ENCODE measurements at places on chromosomes 3 and 15.

- DNase-seq, result no peak
Measured at GRCh38 chr3:72634128-72634527, 214.1 kb downstream of the SHQ1 start.

DNA sequence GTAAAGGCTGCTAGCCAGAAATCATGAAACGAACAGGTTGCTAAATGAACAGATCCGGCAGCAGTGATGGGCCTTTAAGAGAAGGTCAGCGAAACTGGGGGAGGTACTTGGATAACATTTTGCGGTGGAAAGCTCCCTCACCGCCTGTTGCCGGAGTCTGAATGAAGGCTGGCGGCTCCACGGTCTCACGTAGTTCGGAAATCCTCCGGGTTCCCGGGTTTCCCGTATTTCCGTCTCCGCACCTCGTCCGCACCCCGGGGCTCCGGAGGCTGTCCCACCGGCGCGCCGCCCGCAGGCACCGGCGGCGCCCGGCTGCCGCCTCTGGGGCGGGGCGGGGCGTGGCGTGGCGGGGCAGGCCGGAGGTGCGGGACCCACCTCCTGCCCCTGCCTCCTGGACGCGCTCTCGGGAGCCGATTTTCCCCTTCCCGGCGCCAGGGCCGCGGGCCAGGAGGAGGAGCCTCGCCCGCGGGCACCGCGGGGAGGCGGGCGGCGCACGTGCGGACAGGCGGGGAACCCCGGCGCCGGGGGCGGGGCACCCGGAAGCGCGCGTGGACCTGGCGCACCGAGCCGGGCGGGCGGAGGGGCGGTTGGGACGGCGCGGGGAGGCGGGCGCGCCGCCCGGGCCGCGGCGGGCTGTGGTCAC is at the start of gene ZDHHC23:
ZDHHC23 (plus strand) TSS at position 642 of the 643 bp plus-strand sequence. CDS start 790 bp downstream, outside the sequence.
- no peak for DNase-seq

DNA sequence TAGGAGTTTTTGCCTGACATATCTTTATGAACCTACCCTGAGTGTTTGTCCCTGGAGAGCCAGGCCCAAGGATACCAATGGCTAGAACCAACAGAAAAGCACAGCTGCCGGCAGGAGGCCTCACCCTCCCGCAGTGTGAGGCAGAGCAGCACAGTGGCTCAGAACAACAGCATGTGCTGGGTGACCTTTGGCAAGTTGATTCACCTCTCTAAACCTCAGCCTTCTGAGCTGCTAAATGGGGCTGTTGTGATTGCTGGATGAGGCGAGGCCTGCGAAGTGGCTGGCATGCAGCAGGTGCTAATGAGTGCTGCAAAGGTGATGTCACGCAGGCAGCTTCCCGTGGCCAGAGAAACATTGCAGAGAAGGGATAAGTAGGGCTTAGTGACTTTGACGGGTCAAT is 23.3 kb downstream of the IDH2 start:
- no peak for DNase-seq

DNA sequence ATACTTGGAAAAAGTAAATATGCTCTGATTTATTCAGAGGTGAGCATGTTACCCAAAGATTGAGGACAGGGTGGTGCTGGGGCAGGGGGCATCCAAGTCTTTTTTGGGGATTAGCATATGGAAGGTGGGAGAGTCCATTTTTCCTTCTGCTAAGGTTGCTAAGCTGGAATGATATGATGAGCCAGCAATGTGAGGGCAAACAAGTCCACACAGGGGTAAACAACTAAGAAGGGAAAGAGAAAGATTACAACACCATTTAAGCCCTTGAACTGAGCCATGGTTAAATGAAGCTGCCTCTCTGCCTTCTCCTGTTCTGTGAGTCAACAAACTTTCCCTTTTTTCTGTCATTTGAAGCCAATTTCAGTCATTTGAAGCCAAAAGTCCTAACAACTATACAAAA is 89.0 kb downstream of the RPL22L1 start:
- DNase-seq, result no peak

DNA sequence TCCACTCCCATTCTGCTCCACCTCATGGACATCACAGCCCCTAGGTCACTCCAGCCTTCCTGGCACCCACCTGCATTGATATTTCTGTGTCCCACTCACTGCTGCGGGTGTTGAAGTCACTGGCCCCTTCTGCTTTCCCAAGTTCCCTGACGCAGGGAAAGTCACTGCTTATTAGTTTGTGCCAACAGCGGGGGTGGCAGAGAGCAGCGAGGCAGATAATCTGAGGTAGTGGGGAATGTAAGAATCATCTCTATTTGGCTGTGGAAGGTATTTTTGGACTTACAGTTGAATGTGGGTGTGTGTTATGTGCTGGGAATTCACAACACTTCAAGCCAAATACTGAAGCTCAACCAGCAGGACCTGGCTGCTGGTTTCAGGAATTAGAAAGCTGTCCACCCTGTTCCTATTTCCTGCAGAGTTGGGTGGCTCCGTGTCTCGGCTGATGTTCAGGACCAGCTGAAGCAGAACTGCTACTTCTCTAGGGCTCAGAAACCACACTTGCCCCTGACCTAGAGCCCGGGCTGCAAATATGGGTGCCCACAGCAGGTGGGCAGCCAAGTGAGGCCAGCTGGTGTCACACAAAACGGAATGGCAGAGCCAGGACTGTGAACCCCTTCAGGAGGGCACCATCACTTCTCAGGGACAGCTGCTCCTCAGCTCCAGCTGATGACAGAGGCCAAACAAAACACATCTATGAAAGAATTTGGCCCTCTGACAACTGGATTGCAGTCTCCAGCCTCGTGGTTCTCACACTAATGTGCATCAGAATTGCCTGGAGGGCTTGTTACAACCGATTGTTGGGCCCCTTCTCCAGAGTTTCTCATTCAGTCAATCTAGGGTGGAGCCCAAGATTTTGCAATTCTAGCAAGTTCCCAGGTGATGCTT is 57.7 kb downstream of the SEMA5B start:
- DNase-seq, result no peak

GRCh38 chr15:68525815-68526214 is 53.0 kb upstream of the CORO2B start:
- DNase-seq, result no peak

DNA sequence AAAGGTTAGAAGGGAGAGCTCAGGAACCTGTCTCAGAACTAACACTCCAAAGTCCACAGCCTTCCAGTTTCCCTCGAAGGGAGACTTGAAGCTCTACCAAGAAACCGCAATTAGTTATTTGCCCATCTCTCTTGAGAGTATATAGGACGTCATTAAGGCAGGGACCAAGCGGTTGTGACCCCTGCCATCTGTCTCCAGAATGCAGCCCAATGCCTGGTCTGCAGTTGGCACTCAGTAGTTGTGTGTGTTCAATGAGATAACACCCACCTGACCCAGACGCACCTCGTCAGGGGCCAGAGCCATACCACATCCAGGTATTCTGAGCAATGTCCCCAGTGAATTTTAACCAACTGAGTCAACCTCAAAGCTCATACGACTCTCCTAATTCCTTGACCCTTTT is 251.0 kb downstream of the VPS13C start:
- DNase-seq, result no peak

Measured in Panc1 (cell line).